ENCODE measurements at places on chromosomes 13 and 19.

DNA sequence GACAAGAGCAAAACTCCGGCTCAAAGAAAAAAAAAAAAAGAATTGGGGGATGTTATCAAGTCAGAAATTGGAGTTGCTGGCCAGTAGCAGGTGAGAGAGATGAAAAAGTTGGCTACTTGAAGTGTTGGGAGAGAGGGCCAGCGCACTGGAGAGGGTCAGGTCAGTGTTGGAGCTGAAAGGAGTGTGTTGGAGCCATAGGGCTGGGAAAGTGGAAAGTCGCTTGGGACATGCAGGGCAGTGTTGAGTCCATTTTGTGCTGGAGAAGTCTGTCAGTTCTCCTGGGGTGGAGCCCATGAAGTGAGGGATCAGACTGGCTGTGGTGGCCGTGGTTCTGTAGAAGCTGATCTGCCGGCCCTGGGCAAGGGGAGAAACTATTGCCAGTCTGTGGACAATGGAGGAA lies 1.7 kb downstream of the PPP1R37 start:
- no peak for DNase-seq

- DNase-seq, result no peak
Observed at GRCh38 chr19:41233748-41234240, 14.8 kb downstream of the AXL start.

- DNase-seq, result no peak
Observed at GRCh38 chr19:31233295-31233800, 115.9 kb downstream of the TSHZ3 start.

DNA sequence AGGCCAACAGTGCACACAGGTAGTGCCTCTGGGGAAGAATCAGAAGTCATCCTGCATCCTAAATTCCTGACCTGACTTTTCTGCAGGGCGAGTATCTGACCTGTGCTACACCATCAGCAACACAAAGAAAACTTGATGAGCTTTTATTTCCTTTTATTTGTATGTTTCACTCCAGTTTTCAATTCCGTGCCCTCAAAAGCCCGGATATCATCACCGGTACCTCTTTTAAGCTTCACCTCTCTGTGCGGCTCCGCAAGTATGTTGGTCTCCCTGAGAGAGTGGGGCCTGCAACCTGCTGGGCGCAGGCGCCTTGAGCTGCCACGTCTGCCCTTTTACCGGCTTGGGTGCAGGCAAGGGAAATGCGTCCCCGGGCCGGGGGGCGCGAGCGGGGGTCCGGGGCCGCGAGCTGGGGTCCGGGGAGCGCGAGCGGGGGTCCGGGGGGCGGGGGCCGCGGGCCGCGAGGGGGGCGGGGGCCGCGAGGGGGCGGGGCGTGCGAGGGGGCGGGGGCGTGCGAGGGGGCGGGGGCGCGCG lies 4.3 kb upstream of the DUXA start:
- no peak for DNase-seq

GRCh38 chr13:99031832-99032231 lies 54.0 kb upstream of the DOCK9 start:
- DNase-seq, result no peak

GRCh38 chr19:542173-542866 lies 1.5 kb upstream of the GZMM start:
- DNase-seq, result no peak

DNA sequence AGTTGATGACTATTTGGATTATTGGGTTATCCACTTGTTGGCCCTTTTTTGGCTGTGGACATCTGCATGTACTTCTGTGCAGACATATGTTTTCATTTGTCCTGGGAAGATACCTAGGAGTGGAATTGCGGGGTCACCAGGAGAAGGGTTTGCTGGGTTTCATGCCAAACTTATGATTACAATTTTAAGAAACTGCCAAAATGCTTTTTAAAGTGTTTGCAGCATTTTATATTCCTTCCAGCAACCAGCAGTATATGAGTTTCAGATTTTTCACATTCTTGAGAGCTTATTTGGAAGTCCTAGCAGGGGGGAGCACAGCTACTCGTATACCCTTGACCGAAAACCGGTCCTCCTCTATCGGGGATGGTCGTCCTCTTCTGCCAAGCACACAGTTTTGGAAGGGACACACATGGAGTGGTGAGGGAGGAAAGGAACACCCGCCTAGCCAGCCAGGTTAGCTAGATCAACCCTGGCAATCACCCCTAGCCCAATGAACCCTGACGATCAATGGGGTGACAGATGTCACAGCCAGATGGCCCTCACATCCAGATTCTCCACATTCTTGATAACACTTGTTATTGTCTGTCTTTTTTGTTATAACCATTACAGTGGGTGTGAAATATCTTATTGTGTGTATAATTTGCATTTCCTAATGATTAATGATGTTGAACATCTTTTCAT lies 26.7 kb upstream of the RNF113B start:
- DNase-seq, result no peak

- DNase-seq, result no peak
Observed at GRCh38 chr19:10431943-10432735, 11.8 kb downstream of the PDE4A start.

- no peak for DNase-seq
Observed at GRCh38 chr13:64723724-64724123, 2506.4 kb downstream of the PCDH9 start.

- no peak for DNase-seq
Observed at GRCh38 chr19:30028118-30028991, 86.3 kb downstream of the URI1 start.

DNA sequence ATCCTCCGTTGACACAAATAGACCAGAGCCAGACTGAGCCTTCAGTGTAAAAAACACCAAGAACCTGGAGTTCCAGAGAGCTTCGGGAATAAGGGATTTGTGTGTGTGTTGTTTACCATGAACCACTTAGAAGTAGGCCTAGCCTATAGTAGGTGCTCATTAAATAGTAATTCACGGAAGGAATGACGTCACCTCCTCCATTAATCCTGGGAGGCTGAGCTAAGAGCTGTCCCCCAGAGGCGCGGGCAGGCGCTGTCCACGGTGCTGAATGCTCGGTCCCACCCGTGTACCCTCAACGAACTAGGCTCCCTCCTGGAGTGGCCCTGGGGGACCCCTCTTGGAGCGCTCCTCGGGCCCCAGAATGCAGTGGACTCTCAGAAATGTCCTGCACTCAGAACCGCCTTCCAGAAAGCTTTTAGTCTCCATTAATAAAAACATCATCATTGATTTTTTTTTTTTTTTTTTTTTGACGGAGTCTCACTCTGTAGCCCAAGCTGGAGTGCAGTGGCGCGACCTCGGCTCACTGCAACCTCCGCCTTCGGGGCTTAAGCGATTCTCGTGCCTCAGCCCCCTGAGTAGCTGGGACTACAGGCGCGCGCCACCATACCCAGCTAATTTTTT lies 6.5 kb downstream of the UNC13A start:
- DNase-seq, result no peak

DNA sequence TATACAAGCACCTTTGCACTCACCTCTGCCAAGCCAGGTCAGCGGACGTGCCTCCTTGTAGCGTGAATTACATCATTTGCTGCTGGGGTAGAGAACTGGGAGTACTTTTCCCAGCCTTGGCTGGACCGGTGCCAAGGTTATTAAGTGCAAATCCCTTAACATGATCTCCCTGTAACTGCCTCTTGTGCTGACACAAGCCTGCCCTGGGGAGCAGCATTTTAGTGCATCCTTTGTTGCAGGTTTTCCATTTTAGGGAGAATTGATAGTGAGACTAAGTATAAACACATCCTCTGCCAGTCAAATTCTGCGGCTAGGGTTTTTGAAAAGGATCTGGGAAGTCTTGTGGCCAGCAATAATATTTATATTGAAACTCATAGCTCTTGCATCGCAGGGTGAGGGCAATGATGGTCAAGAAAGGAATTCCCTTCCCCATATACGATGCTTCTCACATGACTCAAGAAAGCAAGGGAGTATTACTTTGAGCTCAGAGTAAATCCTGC lies 32.7 kb upstream of the DCLK1 start:
- DNase-seq, result no peak

DNA sequence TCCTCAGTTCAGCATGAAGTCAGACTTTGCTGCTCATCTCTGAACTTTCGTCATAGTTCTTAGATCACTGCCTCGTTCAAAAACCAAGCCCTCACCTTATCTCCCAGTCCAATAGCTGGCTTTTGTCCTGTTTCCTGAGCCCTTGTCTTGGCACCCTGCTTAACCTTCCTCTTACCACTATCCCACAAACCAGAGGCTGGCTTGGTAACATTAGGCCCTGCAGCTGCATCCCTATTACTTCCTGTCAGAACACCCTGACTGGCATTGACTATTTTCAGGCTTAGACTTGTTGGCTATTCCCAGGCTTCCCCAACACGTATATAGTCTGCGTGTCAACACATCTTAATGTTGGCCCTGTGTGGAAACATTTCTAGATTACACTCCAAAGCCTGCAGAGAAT lies 172.4 kb downstream of the VWA8 start:
- no peak for DNase-seq

GRCh38 chr19:31911577-31911976 lies 433.8 kb upstream of the ZNF507 start:
- DNase-seq, result no peak

DNA sequence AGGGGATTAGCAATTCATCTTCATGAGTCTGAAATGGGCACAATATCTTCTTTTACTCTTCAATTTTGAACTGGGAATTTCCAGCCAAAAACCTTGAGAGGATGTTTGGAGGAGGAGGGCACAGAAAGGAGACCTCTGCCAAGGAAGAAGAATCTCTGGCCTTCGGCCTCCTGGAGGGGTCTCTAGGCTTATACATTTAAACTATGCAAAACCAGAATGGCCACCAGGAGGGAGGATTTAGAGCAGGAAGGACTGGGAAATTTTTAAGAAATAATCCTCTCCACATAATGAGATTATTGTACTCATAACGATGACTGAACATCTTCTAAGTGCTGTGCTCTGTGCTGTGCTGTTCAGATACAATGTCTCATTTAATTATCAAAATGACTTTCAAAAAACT lies 325.9 kb downstream of the NDFIP2 start:
- no peak for DNase-seq

DNA sequence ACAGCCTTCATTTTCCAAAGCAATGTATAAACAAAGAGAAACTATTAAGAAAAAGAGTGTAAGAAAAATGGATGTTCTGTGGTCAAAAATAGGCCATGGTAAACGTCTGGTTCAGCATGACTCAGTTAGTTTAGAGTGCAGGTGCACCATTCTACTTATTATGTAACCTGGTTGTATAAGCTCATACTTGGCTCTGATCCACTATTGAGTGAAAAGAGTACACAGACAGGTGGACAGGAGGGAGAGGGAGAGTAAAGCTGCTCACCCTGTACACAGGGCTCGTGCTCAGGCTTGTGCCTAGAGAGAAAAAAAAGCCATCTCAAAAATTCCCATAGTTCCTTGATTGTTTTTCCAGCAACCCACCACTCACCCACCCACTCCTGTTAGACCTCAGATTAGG lies 85.8 kb upstream of the ZNF91 start:
- DNase-seq, result no peak

DNA sequence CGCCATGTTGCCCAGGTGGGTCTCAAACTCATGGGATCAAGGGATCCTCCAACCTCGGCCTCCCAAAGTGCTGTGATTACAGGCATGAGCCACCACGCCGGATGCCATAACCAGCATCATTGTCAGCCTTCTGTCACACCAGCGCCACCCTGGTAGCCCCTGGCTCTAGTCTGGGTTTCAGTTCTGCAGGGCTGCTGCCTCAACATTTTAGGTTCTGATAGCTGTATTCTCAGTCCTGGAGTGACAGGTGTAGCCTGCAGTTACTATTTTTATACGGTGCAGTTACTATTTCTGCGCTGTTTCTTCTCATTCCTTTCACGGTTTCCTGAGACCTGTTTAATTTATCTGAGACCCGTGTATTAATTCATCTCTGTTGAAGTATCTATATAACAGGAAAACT lies 57.1 kb downstream of the TRPM4 start:
- DNase-seq, result no peak

DNA sequence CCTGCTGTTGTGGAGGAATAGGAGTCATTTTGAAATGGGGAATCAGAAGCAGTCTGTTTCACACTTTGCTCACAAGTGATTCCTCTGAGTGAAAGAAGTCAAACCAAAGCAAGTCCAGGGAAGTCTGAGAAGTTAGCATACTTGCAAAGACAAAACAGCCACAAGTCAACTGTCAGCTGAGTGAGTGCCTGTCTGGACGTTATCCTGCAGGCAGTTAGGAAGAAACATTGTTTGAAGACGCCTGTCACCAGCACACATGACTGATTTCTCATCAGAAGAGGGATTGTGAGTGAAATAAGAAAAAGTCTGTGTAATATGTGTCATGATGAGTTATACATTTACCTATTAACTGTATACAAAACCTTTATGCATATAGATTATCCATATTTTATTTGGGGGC lies 153.5 kb downstream of the KCNRG start:
- DNase-seq, result no peak

GRCh38 chr13:106599875-106600797 lies 32.2 kb upstream of the ARGLU1 start:
- DNase-seq, result no peak

DNA sequence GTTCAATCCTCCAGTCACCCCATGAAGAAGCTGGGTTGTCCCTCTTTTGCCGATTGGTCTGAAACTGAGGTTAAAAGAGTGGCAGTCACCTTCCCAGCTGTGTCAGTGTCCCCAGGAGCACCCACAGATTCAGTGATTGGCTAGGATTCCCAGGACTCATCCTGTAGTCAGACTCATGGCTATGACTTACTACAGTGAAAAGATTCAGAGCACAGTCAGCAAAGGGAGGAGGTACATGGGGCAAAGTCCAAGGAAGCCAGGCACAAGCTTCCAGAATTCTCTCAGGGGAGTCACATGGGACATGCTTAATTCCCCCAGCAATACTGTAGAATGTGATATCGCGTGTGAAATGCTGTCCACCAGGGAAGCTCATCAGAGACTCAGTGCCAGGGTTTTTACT lies 14.2 kb downstream of the ZNF473 start:
- DNase-seq, result no peak

GRCh38 chr13:50672025-50672424 lies 171.5 kb downstream of the DLEU7 start:
- no peak for DNase-seq

- no peak for DNase-seq
Observed at GRCh38 chr13:51785712-51786424, 18.1 kb downstream of the DHRS12 start.

Data from activated CD4-positive, alpha-beta T cell treated with anti-CD3 and anti-CD28 coated beads, Interleukin-2, amount 50 U/mL, for 24 hours (primary cell).